ENCODE measurements at places on chromosomes 5 and 9. TPM values are rescaled to one million over a fixed set of nuclear protein-coding genes. Genes with fewer than 3 reads are reported as not detected.

GRCh38 chr5:88724201-88724600, 158.8 kb downstream of the MEF2C start:
- DNase-seq = no peak

DNA sequence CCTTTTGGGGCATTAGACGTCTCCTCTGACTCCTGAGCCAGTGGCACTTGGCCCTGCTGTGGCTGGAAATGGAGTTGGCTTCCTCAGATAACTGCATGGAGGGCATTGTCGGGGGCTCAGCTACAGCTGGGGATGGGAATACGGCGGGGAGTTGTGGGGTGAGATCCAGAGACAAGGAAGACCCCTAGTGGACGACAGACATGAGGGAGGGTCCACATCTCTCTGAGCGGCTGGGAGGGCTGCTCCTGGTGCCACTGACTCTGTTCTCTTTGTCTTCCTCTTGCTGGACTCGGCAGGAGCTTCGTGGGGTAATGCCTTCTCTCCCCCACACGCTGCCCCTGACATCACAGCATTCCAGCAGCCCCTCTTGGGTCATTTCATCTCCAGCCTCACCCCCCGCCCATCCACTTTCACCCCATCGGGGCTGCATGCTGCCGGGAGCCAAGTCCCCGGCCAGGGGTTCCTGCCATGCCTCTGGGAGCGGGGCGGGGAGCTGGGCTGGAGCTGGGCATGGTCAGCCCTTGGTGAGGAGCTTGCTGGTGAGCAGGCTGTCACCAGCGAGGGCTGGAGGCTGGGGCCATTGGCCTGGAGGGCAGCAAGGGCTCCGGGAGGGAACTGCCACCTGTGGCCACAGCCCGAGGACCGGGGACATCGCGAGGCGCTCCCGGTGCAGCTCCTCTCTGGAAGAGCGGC, 172.3 kb downstream of the CACNA1B start:
- peak; percentile 71 for DNase-seq

The SPATA31E1 gene
- not detected for total RNA-seq

The PFDN1 gene
- 58.3 TPM for total RNA-seq

The MARCOL gene
- total RNA-seq = not detected

The CYSRT1 gene
- total RNA-seq = 40.2 TPM

The DND1 gene
- total RNA-seq = 0.49 TPM

All from lower leg skin (tissue), 4 donors.